ENCODE measurements at places on chromosomes 7 and 10. TPM values are rescaled to one million over a fixed set of nuclear protein-coding genes. Genes with fewer than 3 reads are reported as not detected.

Gene SPOCK2
- total RNA-seq: 47.7 TPM

Gene ADAM8
- total RNA-seq: 16.3 TPM

Gene NAT16
- total RNA-seq: not detected

DNA sequence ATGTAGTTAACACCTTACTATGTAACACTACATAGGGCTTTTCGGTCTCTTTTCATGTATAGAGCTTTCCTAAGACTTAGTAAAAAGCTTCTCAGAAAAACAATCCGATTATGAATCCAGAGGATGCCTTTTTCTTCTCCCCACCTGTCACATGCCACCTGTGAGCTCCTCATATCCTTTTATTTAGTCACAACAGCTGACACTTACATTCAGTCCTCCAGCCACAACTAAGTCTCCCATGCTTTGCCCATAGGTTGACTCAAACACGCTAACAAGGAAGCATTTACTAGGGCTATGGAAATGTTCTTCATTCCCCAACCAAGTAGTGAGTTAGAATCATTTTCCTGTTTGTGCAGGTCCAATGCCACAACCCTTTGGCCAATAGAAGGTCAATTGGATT is 7.9 kb downstream of the ENO4 start:
- H3K4me3 ChIP-seq: no peak overlapping the region
- H3K36me3 ChIP-seq: peaks cover 5% of the 10 kb centered on the region
- peaks cover under 1% of the 10 kb centered on the region for H3K27me3 ChIP-seq
- no peaks in the 10 kb centered on the region for H3K4me1 ChIP-seq
- no peak overlapping the region for H3K27ac ChIP-seq
- no peak for DNase-seq

GRCh38 chr10:86944031-86944419 is 13.4 kb downstream of the MMRN2 start:
- H3K4me1 ChIP-seq: peaks cover 9% of the 10 kb centered on the region
- H3K27ac ChIP-seq: no peak overlapping the region
- no peaks in the 10 kb centered on the region for H3K36me3 ChIP-seq

GRCh38 chr7:92052684-92053083 is 81.6 kb downstream of the CYP51A1 start:
- DNase-seq: no peak
- peaks cover 16% of the 10 kb centered on the region for H3K36me3 ChIP-seq
- no peak overlapping the region for H3K27ac ChIP-seq
- no peak overlapping the region for H3K4me3 ChIP-seq
- H3K4me1 ChIP-seq: peaks cover 25% of the 10 kb centered on the region

DNA sequence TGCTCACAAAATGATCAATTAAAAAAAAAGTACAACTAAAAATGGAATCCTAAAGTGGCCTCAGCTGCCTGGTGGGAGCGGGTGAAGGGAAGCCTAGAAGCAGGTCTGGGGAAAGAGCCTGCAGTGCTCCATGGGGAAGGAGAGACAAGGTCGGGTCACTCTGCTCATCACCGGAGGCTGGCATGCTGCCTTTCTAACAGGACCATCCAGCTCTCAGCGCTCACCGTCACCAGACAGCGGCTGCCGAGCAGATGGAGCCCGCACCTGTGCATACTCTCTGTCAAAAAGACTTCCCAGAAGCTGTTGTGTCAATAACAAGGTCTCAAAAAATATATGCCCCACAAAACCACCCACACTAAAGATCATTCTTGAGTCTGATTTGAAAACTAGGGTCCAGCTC is 112.8 kb downstream of the BAMBI start:
- H3K4me3 ChIP-seq: no peak overlapping the region
- H3K36me3 ChIP-seq: no peaks in the 10 kb centered on the region
- DNase-seq: no peak
- H3K27me3 ChIP-seq: peaks cover 3% of the 10 kb centered on the region

- no peaks in the 10 kb centered on the region for H3K27me3 ChIP-seq
- no peak overlapping the region for H3K4me3 ChIP-seq
These were observed 213.9 kb downstream of the MAD1L1 start for GRCh38 chr7:2018569-2019460.

DNA sequence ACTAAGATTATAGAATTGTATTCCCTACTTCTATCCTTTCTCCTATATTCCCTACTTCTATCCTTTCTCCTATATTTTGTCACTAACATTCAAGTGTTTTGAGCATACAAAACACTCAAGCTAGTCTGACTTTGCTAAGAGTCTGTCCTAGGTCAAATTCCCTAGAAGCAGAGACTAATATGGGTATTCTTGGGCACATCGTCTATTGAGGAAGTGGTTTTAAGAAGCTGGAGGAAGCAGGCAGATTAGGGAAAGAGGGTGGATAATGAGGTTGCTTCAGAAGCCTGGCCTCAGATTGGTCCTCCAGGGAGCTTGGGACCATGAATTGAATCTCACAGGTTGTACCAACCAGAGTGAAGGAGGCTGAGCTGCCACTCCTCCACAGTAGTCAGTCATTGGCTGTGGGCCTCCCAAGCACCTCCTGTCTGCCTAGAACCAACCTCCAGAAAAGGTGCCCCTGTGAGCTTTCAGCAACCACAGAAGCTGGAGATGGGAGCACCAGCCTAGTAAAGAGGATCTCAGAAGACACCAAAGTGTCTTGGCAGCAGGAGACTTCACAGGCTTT is 295.9 kb upstream of the PHF14 start:
- H3K4me1 ChIP-seq: peaks cover 1% of the 10 kb centered on the region
- no peak overlapping the region for H3K27ac ChIP-seq
- no peak for DNase-seq
- H3K27me3 ChIP-seq: no peaks in the 10 kb centered on the region

GRCh38 chr10:73744664-73744975 is 448 bp downstream of the SEC24C start:
- peaks cover 20% of the 10 kb centered on the region for H3K4me1 ChIP-seq
- peak overlapping the region; percentile 99 for H3K27ac ChIP-seq

DNA sequence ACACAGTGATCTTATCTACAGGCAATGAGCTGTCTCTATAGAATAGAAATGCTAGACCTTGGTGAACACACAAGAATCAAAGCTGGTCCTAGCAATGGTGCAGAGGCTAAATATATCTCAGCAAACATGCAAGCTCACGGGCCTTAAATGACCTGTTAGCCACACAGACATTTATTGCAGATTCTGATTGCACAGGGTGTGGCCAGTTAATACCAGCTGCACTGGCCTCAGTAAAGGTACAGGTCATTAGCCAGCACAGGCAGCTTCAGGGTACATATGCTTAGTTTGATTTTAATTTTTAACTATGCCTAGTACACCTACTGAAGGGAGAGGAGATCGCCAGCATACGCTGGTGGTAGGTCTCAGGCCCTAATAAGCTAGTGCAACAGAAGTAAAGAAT is 265.4 kb upstream of the DGKB start:
- H3K4me1 ChIP-seq: no peaks in the 10 kb centered on the region
- H3K4me3 ChIP-seq: no peak overlapping the region
- H3K27ac ChIP-seq: no peak overlapping the region
- no peak for DNase-seq
- H3K36me3 ChIP-seq: no peaks in the 10 kb centered on the region

DNA sequence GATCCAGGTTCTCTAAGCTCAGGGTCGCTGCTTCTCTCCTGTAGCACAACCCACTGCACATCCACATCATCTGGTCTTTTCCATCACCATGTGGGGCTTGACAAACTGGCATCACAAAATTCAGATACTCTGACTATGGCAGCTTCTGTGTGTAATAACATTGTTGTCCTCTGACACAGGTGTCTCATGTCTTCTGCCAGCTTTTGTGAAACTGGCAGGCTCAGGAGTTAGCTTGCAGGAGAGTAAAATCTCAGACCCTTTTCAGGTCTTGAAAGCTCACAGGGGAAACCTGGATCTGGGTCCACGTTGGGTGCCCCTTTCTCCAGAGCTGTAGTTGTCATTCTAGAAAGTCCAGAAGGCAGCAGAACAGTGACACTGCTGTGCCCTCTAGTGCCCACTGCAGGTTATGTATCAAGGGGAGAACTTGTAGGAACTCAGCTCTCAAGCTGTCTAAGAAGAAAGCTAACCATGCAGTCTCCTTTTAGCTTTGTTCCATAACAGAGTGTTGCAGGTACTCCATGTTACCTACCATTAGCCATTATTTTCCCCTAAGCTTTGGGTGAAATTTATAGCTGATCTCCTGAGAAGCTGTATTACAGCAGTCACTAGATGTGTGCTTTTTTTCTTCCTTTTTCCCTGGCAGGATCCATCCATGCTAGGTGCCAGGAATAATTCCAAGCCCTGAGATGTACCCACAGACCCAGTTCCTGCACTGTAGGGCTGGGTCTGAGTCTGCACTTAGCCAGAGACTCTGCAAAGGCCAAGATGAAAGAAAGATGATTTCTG is 102.7 kb downstream of the ZNF248 start:
- no peak overlapping the region for H3K4me3 ChIP-seq
- H3K27me3 ChIP-seq: no peaks in the 10 kb centered on the region
- no peaks in the 10 kb centered on the region for H3K4me1 ChIP-seq
- no peak overlapping the region for H3K27ac ChIP-seq

DNA sequence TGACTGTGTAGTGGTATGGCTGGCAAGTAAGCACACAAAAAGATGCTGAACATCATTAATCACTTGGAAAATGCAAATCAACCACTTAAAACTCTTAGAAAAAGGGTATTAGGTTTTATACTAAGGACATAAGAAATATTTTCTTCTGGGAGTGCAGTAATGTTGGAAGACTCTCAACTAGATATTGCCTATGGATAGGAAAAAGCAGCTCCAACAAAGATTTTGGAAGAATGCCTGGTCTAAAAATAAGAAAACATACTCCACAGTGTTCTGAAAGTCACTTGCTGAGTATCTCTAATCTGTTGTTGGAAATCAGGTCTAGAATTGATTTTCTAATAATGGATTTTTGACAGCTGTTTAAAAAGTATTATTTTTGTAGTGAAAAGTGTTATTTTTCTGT is 50.8 kb upstream of the PHYHIPL start:
- no peak overlapping the region for H3K4me3 ChIP-seq
- no peak for DNase-seq
- H3K4me1 ChIP-seq: peaks cover 24% of the 10 kb centered on the region
- peaks cover 3% of the 10 kb centered on the region for H3K36me3 ChIP-seq
